ENCODE measurements at places on chromosomes 13 and 19. TPM values are rescaled to one million over a fixed set of nuclear protein-coding genes. Genes with fewer than 3 reads are reported as not detected.

- DNase-seq: no peak
These were observed 65.7 kb downstream of the KLF12 start for GRCh38 chr13:74068471-74068870.

- no peak for DNase-seq
These were observed 322.3 kb downstream of the OXGR1 start for GRCh38 chr13:96672016-96672415.

- DNase-seq: no peak
These were observed 8.4 kb downstream of the COL5A3 start for GRCh38 chr19:10001899-10002298.

Gene FXYD1
- polyA plus RNA-seq: 0.83 TPM

Gene CNN1
- polyA plus RNA-seq: not detected

GRCh38 chr19:42488783-42489521 lies 39.3 kb downstream of the CEACAM1 start:
- DNase-seq: no peak

GRCh38 chr13:30906411-30907051 lies 460 bp downstream of the MEDAG start:
- DNase-seq: no peak

Gene ATP4B
- not detected for polyA plus RNA-seq

- DNase-seq: no peak
These were observed 112.3 kb downstream of the COL4A2 start for GRCh38 chr13:110419381-110419791.

- DNase-seq: no peak
These were observed 186.4 kb upstream of the KL start for GRCh38 chr13:32829676-32830335.

Gene SBK2
- polyA plus RNA-seq: not detected

DNA sequence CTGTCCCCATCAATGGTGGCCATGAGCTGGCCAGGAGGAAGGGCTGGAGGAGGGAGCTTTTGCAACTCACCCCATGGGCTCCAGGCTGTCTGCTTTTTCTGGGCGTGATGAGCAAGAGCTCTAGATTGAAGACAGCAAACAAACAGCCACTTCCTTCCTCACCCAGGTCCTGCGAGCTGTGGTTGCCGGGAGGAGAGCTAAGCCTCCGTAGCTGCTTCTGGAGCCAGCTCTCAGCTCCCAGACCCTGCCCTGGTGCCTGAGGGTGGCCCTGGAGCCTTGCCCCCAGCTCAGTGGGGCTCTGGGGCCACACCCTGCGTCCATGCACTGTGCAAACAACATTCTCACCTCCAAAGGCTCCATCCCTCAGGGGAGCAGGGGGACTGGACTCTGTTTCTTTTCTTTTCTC lies 6.2 kb downstream of the MYO1F start:
- peak; percentile 80 for DNase-seq

- DNase-seq: no peak
These were observed 106.8 kb downstream of the STOML3 start for GRCh38 chr13:38883783-38884182.

GRCh38 chr19:13986348-13986904 lies 19.7 kb downstream of the RFX1 start:
- DNase-seq: peak; percentile 99

Gene CGB3
- polyA plus RNA-seq: not detected

Gene PPM1N
- 5.7 TPM for polyA plus RNA-seq

GRCh38 chr19:33167438-33167837 lies 26.7 kb upstream of the LRP3 start:
- DNase-seq: no peak

DNA sequence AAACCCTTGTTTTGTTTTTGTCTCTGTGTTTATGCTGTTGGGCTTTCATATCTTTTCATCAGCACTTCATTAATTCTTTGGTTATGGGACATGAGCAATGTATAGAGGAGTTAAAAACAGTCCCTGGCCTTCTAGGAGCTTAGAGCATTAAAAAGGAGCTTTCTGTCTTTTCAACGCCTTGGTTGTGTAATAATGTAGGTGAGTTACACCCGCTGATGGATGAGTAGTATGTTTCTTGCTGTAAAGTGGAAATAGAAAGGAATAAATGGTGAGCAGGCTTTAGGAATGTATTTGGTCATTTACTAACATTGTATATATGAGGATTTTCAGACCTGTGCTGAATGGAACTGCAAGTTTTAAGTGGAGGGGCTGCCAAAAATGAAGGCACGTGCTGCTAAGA lies 121.5 kb upstream of the RNF113B start:
- DNase-seq: no peak

DNA sequence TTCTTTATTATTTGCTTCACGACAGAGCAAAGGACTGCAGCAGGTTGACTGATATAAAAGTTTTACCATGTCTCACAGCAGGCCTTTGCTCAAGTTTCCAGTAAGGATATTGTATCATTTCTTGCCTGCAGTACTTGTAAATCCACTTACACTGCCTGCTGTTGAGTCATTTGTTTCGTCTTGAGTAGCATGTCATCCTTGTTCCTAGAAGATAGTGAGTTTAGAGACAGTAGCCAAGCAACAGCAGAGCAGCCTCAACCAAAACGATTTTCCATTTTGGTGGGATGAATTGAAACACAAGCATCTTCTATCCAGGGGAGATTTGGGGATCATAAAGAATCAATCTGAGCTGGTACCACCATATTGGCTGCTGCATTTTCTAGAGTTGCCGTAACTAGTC lies 24.0 kb upstream of the ALOX5AP start:
- no peak for DNase-seq

Gene ZNF383
- 5.9 TPM for polyA plus RNA-seq

DNA sequence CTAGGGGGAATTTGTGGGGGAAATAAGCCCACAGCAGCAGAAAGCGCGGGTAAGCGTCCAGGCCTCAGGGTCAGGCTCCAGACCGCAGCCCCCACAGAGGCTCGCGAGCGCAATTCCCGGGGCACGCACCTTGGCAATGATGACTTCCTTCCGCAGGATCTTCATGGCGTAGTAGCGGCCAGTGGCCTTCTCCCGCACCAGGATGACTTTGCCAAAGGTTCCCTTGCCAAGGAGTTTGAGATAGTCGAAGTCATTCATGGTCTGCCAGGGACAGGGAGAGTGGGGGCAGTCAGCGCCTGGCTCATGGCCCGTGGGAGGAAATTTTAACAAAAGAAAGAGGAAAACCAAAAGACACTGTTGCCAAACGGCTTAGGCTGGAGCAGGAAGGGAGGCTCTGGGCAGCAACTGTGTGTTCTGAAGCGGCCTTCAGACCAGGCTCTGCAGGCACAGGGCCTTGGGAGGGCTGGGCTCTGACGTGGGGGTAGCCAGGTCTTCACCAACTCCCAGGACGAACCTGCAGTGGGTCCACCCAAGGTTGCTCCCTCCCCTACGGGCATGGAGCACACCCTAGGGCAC lies 15.4 kb upstream of the CCNP start:
- DNase-seq: no peak

DNA sequence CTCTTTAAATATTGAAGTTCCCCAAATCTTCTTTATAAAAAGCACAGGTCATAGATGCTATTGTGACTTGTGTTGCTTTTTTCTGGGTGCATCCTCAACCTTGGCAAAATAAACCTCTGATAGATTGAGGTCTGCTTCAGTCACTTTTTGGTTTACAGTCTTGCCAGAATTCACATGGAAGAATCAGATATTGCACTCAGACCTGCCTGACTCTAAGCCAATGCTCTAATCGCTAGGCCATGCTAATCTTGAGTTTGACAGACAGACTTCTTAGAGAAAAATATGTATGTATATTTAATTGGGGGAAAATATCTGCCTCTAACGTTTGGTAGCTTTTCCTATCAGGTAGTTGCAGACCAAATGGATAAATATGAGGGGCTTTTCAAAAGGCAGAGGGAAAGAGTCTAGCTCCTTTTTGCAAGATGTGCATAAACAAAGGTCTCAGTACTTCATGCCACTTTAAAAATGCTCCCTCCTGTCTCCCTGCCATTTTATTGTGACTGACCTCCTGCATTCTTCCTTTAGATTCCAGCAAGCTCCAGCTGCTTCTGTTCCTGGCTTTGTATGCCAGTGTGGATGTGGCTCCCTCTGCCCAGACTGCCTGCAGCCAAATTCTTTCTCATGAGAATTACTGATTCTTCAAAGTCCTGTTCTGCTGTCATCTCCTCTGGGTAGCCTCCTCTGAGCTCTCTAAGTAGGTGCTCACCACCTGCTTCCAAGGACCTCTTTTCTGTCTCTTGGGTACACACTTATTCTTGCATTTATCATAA lies 42.4 kb upstream of the RFC3 start:
- no peak for DNase-seq

DNA sequence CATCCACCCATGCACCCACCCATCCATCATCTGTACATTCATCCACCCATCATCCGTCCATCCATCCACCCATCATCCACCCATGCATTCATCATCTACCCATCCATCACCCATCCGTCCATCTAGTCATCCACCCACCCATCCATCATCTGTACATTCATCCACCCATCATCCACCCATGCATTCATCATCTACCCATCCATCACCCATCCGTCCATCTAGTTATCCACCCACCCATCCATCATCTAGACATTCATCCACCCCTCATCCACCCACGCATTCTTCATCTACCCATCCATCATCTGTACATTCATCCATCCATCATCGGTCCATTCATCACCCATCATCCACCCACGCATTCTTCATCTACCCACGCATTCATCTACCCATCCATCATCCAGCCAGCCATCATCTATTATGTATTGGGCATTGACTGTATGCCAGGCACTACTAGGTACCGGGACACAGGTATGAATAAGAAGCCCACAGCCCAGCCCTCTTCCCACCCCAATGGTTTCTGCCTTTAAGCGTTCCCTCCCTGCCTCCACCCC lies 16.7 kb upstream of the GALP start:
- no peak for DNase-seq

- DNase-seq: no peak
These were observed 112.6 kb upstream of the DACH1 start for GRCh38 chr13:71979616-71980015.

DNA sequence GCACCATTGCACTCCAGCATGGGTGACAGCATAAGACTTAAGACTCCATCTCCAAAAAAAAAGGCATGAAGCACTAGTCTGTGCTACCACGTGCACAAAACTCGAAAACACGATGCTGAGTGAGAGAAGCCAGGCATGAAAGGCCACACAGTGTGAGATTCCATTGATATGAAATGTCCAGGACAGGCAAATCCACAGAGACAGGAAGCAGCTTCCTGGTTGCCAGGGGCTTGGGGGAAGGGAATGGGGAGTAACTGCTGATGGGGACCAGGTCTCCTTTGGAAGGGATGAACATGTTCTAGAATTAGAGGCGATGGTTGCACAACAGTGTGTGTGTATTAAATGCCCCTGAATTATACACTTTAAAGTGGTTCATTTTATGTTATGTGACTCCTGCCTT lies 15.9 kb upstream of the JUND start:
- no peak for DNase-seq

- DNase-seq: no peak
These were observed 245.7 kb downstream of the DNAJC15 start for GRCh38 chr13:43269037-43269481.

DNA sequence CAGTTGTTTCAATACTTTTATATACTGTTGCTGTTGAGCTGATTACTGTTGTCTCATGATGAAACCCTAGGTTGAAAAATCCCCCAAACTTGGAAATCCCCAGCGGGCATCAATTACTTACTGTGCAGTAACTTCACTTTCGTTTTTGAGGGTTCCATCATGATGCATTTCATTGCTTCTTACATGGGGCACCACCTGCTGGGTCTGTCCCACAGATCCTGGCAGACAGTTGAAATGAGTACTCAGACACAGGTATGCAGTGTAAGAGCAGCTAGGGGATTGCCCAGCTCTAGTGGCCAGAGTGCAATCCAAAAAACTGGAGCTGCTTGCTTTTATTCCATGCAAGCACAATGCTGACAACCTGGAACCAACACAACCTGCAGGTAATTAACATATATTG lies 132.5 kb upstream of the ZNF91 start:
- no peak for DNase-seq

Gene MAST3
- 7.3 TPM for polyA plus RNA-seq

Gene SEMA6B
- polyA plus RNA-seq: not detected

Gene CCNA1
- polyA plus RNA-seq: not detected

GRCh38 chr19:54429176-54429495 lies 13.9 kb downstream of the TTYH1 start:
- no peak for DNase-seq

- no peak for DNase-seq
These were observed 148.9 kb downstream of the GPC6 start for GRCh38 chr13:93375491-93375890.

DNA sequence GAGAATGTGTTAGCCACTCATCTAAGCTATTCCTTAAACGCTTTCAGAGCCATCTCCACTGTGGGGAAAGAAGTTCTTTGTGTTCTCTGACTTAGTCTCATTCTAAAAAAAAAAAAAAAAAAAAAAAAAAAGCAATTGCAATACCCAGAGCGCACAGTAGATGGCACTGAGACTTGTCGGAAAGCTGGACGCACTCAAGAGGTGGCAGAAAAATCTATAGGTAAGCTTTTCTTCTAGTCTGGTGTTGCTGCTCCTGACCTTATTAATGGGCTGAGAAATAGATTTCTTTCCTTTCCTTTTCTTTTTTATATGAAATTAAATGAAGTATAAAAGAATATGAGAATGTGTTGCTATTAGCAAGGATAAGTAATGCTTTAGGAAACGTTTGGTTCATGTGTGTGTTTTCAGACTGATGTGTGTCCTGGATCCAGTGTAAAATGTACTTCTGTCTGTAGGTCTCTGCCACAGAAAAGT lies 4.7 kb upstream of the GJB2 start:
- DNase-seq: no peak

DNA sequence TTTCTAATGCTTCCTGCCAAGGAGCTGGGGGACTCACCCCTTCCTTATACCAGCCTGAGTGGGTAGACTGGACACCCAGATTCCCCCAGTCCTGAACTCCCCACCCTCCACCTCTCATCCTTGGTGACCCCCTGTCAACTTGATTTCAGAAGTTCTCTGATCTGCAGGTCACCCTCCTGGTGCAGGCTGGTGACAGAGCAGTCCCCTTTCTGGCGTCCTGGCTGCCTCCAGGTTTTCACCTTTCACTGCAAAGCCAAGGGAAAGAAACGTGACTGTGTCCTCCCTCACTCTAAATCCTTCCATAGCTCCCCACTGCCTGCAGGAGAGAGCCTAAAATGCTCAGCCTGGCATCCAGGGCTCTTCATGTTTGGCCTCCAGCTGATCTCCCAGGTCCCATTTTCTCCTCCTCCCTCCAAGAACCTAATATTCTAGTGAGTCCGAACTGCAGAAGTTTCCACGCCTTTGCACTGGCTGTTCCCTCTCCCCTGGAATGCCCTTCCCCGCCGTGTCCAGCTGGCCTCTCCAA lies 4.1 kb upstream of the MATK start:
- DNase-seq: no peak

GRCh38 chr19:12692960-12693359 lies 3.5 kb downstream of the FBXW9 start:
- no peak for DNase-seq

DNA sequence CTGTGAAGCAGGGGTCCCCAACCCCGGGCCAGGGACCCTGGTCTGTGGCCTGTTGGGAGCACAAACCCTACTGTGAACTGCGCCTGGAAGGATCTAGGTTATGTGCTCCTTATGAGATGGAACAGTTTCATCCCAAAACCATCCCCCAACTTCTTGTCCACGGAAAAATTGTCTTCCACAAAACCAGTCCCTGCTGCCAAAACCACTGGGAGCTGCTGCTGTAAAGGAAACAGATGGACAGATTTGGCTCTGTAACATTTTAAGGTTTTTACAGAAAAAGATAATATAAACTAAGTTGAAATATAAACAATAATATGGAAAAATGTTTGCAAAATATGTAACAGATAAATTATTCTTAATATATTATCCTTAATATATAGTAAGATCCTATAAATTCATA lies 73.7 kb downstream of the COG6 start:
- DNase-seq: no peak

- no peak for DNase-seq
These were observed 14.1 kb upstream of the KLF12 start for GRCh38 chr13:74148352-74148751.

- DNase-seq: no peak
These were observed 214.4 kb downstream of the RAP2A start for GRCh38 chr13:97648171-97648880.

Data from immature natural killer cell (primary cell).